ENCODE measurements at places on chromosomes 11 and 22.

- DNase-seq, result no peak
Measured at GRCh38 chr11:123413636-123414035, 16.4 kb upstream of the GRAMD1B start.

- DNase-seq, result no peak
Measured at GRCh38 chr11:10155793-10156490, 138.1 kb downstream of the SBF2 start.

DNA sequence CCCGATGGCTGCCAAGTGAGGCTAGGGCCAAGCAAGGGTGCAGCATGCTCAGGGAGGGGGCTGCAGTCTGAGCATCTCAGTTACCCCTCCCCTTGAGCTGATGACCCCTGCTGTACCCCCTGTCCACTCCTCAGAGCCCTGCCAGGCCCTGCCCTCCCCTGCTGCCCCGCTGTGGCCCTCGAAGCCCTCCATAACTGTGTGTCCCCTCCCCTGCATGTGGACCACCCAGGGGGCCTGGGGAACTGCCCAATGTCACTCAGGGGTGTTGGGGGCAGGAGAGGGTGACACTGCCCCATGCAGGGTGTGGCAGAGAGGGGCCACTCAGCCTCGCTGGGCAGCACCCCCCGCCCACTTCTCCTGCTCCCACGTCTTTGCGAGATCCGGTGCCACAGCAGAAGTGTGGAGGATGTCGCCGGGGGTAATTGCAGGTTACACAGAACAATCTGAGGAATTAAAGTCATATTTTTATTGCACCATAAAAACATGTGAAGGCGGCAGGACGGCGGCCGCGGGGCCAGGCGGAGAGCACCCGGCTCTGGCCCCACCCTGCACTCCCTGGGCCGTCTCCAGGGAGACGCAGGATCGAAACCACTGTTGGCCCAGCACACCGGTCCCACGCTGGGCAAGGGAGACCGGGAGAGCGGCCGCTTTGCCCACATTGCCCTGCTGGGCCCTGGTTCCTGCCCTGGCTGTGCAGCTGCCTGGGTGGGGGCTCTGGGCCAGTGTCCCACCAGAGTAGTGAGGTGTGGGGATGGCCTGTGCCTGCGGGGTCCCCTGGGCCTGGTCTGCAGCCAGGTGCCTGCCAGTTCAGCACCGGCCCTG, 18.7 kb upstream of the GNB1L start:
- no peak for DNase-seq

- DNase-seq, result no peak
Measured at GRCh38 chr22:39773976-39774539, 119.5 kb downstream of the ENTHD1 start.

DNA sequence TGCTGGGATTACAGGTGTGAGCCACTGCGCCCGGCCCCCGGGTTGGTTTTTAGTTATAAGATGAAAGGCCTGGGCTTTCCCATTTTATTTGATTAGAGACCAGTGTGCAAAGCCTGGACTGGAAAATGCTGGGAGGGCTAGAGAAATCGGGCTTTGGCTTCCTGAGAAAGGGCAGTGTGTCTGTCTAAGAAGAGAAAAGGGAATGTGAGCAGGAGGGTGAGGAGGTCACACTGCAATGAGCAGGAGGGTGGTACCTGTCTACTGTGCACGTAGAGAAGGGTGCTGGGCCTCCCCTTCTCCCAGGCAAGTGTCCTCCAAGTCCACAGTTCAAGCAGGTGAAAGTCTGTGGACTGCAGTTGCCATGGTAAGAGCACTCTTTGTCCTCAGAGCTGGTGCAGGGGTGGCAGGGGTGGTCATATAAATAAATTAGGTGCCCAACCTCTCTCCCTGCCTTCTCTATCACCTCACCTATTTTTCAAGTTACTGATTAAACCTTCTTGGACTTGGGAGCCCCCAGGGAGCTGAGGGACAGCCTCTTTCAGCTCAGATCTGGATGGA, 30.8 kb downstream of the SLC5A1 start:
- DNase-seq, result no peak

- no peak for DNase-seq
Measured at GRCh38 chr22:34437140-34437539, 516.9 kb upstream of the LARGE1 start.

DNA sequence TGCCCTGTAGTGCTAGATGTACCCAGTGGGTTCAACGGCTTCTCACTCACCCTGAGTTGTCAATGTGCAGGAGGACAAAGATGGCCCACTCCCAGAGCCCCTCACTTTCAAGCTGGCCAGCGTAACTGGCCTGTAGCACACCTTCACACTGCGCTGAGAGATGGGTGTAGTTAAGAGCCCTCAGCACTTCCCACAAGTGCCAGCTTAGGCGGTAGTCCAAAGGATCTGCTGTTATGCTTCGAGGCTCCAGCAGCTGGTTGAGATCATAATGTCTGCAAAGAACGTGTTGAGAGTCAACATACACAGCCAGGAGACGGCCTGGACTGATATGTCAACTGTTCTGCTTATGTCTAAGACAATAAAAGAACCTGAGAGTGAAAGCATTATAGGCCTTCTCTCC, 14.7 kb upstream of the CHRNA10 start:
- DNase-seq, result no peak

DNA sequence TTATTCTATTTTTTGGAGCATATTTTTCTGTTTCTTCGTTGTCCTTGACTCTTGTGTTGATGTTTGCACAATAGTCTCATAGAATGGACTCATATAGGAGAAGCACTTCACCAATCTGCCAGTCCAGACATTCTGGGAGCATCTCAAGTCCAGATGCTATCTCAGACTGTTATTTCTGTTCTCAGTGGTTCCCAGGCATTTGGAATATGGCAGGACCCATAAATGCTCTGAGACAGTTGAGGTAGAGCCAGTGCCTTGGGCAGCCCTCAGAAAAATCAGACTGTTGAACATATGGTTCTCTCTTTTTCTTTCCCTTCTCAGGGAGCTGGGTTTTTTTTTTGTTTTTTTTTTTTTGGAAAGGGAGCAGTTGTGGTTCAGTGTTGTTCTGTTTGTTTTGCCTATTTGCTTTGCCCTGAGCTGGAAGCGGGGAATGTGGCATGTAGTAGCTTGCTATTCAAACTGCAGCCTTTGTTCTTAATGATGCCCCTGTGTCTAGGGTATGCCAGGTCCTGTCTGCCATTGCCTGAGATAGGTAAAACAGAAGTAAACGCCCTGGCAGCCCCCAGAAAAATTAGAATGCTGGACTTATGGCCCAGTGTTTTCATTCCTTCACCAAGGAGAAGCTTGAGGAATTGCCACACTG, 3.7 kb upstream of the MS4A2 start:
- DNase-seq, result no peak

DNA sequence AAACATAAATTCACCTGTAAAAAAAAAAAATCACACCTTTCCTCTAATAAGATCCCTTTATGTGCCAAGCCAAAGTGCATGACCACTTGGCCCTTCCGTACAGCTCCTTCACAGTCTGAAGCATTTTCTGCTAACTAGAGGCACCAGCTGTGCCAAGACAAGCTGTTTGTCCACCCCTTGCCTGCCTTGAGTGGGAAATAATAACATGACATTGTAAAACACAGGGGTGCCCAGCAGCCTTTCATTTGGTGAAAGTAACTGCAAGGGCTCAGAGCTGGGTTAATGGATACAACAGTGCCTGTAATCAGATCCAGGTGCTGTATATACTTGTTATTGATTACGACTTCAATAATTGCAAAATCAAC, 59.2 kb downstream of the DDIAS start:
- no peak for DNase-seq

DNA sequence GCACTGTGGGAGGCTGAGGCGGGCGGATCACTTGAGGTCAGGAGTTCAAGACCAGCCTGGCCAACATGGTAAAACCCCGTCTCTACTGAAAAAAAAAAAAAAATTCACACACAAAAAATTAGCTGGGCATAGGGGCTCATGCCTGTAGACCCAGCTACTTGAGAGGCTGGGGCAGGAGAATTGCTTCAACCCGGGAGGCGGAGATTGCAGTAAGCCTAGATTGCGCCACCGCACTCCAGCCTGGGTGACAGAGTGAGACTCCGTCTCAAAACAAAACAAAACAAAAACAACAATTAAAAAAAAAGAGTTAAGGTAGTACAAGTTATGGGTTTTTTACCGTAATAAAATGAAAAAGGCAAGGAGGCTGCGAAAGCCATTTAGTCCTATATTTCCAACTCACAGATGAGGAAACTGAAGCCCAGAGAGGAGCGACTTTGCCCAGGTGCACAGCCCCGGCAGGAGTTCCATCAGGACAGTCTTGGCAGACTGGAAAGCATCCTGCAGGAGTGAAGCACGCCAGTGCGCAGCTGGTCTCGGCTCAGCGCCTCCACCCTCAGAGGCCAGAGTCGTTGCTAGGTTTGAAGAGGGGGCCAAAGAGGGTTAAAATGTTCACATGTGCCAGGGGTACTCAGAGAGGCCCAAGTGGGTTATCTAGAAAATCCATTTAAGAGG, 3.8 kb upstream of the FADS3 start:
- no peak for DNase-seq

DNA sequence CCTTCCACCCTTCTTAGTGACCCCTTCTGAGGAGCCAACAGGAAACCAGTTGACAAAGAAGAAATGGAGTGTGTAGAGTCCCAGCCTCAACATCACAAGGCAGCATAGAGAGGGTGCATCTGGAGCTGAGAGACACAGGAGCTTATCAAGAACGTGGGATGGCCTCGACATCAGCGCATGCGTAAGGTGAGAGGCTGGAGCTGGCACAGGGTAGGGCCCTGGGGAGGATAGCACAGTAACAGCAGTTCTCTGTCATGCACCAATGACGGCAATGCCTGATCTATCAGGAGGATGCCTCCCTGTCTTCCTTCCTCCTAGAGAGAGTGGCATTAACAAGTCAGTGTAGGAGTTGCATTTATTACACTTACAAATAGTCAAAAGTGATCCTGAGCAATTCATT, 426.1 kb downstream of the NTM start:
- no peak for DNase-seq

DNA sequence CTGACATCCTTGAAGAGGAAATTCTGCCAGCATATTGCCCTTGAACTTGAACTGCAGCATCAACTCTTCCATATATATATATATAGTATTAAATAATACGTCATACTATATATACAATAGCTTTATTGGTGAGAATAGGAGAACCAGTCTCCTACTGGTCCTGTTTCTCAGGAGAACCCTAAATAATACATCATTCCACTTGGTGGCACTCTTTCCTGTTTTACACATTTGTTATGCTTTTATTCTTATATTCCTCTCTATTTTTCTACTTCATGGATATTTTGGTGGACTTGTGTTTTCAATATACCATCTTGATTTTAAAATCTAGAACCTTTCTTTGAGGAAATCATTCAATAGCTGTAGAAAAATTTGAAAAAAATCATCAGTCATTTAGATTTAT, 193.3 kb downstream of the TRPC6 start:
- no peak for DNase-seq

DNA sequence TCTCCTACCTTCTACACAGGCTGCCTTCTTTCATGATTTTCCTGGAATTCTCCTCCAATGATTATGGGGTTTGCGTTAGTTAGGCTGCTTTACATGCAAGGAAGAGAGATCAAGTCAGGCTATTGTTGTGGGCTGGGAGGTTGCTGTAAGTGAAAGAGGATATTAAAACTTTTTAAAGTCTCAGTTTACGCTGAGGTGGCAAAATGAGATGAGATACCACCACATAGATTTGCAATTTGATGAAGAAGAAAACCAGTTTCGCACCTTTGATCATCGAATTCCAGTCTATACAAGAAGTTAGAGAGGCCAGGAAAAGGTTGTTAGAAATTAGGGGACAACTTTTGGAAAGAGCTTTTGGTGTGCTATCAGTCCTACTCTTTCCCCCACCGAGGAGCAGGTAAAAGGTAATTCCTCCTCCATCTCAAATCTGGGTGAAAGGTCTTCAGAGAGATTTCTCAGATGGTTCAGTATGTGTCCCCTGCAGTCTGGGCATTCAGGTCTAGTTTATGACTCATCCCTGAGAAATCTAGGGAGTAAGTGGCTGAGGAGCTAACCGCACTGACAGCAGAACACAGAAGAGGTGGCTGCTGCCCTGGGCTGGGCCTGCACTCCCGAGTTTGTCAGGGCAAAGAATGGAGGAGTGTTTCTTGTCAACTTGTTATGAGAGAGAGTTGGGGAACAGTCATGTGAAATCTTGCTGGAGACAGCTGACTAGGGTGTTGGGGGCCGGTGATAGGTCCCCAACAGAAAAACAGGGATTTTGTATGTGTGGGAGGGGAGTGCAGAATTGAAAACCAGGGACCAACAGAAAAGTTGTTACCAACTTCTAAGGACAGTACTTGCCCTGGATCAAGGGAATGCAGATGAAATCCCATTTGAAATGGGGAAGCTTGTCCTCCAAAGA, 34.7 kb downstream of the CCDC83 start:
- no peak for DNase-seq

GRCh38 chr11:44842220-44842619, 108.5 kb downstream of the TP53I11 start:
- DNase-seq, result no peak

DNA sequence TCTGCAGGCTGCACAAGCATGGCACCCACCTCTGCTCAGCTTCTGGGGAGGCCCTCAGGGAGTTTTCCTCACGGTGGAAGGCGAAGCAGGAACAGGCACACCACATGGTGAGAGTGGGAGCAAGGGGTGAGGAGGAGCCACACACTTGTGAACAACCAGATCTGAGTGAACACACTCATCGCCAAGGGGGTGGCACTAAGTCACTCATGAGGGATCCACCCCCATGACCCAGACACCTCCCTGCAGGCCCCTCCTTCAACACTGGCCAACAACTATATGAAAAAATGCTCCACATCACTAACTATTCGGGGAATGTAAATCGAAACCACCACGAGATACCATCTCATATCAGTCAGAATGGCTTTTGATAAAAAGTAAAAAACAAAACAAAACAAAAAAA, 722 bp upstream of the KRTAP5-2 start:
- DNase-seq, result no peak

- DNase-seq, result no peak
Measured at GRCh38 chr11:68828957-68829356, 12.8 kb downstream of the CPT1A start.

DNA sequence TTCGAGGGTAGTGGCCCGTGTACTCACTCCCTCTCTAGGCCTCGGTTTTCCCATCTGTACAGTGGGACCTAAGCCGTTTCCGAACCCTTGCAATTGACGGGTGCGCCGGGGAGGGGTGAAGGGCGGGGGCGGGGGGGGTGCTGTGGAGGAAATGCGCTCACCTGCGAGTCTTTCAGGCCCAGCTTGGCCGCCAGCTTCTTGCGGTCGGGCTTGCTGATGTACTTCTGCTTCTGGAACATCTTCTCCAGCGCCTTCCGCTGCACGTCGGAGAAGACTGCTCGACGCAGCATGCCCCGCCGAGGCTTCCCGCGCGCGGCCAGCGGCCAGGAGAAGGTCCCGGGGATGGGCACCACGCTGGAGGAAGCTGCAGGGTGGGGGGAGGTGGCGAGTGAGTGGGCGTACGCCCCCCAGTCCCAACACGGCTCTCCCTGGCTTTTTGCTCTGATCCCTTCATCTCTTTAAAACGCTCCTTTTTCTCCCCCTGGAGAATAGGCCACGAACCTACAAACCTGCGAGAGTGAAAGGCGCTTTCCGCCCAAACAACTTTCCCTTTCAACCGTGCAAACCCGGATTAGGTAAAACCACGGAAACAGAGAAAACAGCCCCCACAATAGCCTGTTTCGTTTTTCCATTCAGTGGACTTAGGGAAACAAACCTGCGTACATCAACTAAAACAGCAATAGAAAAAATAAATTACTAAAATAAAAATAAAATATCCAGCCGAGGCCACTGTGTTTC, 3.2 kb downstream of the DBX1 start:
- no peak for DNase-seq

- no peak for DNase-seq
Measured at GRCh38 chr22:30668386-30668710, 673 bp upstream of the DUSP18 start.

- no peak for DNase-seq
Measured at GRCh38 chr11:132318421-132319157, 948.2 kb downstream of the NTM start.
